ENCODE measurements at places on chromosomes 5 and 9.
A peak's percentile ranks its signal among the peaks of the same experiment; 100 is the strongest.

- DNase-seq: no peak
Measured at GRCh38 chr5:169893571-169893970, 86.7 kb downstream of the INSYN2B start.

DNA sequence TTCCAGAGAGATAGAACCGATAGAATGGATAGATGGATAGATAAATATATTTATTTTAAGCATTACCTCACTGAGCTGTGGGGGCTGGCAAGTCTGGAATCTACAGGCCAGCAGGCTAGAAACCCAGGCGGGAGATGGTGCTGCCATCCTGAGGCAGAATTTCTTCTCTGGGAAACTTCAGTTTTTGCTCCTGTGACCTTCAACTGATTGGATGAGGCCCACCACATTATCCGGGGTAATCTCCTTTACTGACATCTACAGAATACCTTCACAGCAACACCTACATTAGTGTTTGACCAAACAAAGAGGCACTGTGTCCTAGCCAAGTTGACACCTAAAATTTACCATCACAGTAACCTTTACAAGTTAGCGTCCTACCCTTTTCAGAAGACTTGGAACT lies 29.2 kb upstream of the TENT4A start:
- DNase-seq: no peak

DNA sequence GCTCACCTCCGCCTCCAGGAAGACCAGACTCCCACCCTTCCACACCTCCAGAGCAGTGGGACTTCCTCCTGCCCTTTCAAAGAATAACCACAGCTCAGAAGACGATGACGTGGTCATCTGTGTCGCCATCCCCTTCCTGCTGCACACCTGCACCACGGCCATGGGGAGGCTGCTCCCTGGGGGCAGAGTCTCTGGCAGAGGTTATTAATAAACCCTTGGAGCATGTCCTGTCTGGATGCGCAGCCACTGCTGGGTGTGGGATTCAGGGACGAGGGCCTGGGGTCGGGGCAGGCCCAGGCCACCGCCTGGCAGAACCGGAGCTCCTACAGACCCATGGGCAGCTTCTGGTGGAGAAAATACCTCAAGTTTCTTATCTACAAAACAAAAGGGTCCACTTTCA lies 5.0 kb downstream of the PAEP start:
- no peak for DNase-seq

GRCh38 chr5:73263001-73263710 lies 90.2 kb downstream of the TMEM174 start:
- DNase-seq: no peak

DNA sequence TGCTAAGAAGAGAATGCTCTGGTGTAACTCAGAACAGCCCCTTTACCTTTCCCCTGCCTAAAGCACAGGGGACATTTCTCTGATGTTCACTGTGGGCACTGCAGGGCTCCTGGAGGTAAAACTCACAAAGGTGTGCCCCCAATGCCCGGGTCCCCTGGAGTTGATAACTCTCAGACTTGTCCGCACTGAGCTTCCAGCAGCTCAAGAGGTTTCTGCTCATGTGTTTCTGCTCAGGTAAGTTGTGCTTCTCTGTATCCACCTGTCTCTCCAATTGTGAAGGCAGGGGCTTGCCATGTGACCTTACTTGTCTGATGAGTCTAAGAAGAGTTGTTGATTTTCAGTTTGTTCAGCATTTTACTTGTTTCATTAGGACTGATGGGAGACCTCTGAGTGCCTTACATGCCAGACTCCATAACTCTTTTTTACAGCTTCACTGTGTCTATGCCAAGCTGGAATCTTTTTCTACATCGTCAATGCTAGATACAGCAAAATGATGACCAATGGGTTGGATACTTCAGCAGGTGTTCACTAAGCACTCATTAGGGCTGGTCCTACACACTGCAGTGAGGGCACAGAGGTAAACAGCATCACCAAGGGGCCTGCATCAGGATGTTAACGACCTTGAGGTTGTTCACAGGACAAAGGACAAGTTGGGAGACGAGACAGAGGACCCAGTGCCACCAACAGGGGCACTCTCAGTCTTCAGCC lies 56.4 kb downstream of the MRPL36 start:
- DNase-seq: no peak

DNA sequence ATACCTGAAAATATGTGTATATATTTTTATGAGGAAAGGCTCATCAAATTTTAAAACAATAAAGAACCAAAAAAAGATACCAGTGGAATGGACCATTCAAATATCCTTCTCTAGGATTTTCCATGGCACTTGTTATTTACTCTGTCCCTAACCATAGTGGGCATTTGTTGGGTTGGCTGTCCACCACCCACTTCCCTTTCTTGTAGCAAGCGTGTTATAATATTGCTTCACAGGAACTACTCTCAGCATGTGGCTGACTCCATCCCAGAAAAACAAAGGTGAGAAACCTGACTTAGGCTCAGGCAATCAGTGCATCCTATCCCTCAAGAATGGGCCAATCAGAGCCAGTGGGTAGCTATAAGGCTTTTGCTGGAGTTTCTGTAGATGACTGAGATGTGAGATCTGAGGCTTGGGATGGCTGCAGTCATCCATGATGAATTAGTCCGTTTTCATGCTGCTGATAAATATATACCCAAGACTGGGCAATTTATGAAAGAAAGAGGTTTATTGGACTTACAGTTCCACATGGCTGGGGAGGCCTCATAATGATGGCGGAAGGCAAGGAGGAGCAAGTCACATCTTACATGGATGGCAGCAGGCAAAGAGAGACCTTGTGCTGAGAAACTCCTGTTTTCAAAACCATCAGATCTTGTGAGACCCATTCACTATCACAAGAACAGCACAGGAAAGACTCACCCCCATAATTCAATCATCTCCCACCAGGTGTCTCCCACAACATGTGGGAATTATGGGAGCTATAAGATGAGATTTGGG lies 17.2 kb downstream of the C5orf63 start:
- DNase-seq: no peak

GRCh38 chr9:96686638-96687335 lies 31.7 kb upstream of the PRXL2C start:
- peak; percentile 44 for DNase-seq

GRCh38 chr5:156051972-156052371 lies 275.0 kb upstream of the SGCD start:
- DNase-seq: no peak

GRCh38 chr9:127633216-127633862 lies 21.3 kb downstream of the STXBP1 start:
- no peak for DNase-seq

DNA sequence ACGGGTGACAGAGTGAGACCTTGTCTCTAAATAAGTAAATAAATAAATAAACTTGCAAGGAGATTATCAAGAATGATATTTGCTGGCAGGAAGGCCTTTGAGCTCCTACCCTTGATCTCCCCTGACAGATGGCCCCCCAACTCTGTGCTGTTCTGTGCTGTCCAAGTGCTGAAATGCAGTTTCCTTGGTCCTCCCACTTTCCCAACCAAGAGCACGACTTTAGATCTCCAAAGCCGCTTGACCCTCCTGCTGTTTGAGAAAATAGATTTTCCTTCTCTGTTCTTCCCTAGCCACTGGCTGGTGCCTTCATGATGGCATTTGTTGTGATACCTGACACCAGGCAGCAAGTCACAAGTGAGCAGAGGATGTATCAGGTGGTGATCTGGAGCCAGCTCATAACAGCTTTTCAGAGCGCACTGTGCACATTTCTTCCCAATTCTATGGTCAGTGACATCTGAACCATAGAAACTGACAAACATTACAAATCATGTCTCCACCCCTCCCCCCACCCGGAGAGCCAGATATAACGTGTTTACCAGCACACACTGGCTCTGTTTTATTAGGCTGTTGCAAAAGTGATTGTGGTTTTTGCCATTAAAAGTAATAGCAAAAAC lies 80.0 kb upstream of the PUM3 start:
- no peak for DNase-seq

DNA sequence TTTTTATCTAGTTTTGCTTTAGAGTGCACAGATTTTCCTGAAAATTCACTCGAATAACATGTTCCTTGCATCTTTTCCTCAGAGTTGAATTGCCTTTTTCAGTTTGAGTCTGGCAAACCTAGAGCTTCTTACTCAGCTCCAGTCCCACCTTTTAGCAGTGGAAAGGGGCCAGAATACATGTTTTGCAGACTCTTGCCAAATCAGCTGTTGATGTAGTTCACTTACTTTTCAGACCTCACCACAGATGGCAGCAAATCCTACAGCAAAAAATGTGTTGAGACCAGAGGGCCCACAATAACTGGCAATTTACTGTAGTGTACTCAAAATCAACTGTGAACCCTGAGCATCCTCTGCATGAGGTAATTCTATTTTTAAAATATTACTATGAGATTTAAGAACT lies 545.2 kb upstream of the ACO1 start:
- no peak for DNase-seq

- no peak for DNase-seq
Measured at GRCh38 chr5:97162045-97162444, 19.6 kb upstream of the LIX1 start.

GRCh38 chr5:73301208-73301901 lies 128.4 kb downstream of the TMEM174 start:
- DNase-seq: no peak

DNA sequence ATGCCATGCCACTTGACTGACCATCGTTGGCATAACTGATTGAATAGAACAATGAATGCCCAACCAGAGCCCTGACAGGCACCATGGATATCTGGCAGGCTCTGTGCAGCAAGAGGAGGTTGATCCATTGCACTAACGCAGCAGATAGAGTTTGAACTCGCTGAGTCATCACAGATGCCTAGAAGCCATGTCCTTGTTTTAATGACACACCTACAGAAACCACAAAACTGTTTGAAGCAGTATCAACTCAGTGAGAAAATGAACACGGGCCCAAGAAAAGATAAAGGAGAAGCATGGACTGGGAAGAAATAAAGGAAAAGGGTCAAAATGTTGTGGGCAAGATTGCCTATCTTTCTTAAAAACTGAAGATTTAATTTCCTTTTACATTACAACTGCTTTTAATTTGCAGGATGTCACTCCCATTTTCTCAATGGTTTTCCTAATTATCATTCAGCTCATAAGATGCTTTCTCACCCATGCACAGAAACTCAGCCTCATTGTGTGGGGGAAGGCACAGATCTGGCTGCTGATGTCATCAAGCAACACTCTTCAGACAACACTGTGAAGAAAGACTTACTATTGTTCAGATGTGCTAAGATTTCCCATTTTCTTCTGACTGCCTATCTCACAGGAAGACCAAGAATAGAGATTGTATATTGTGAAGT lies 129.0 kb downstream of the PIK3R1 start:
- DNase-seq: no peak

GRCh38 chr5:116842514-116842961 lies 267.9 kb upstream of the SEMA6A start:
- DNase-seq: no peak

DNA sequence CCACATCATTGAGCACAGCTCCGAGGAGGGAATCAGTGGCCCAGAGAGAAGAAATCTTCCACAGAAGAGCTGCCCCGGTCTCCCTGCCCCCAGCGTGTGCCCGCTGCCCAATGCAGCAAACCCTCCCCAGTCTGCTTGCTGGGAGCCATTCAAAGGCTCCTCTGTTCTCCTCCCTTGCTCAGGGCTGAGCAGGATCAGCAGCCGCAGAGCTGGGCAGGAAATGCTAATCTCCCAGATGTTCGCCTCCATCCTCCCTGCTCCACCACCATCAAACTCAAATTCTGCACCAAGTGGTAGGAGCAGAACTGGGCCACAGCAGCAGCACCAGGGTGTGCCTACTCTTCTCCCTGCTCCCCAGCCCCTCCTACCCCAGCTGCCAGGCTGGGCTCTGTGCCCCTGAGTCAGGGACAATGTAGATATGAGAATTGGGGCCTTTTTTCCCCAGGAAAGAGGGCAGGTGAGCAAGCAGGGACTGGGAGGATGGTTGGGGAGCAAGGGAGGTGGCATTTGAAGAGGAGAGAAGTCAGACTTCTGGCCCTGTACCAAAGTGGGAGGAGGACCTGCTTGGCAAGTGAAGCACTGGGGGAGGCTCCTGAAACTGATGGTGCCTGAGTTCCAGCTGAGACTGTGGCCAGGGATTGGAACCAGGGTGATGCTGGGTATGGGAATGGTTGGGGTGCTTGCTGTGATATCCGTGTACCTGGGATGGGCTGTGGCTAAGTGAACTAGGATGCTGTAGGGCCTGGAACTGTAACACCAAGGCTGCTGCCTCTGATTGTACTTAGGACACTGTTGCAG lies 1.9 kb upstream of the PCDH1 start:
- DNase-seq: no peak

GRCh38 chr9:109258481-109259302 lies 62.2 kb downstream of the EPB41L4B start:
- DNase-seq: no peak

- DNase-seq: no peak
Measured at GRCh38 chr9:97659771-97660170, 26.1 kb downstream of the NCBP1 start.

DNA sequence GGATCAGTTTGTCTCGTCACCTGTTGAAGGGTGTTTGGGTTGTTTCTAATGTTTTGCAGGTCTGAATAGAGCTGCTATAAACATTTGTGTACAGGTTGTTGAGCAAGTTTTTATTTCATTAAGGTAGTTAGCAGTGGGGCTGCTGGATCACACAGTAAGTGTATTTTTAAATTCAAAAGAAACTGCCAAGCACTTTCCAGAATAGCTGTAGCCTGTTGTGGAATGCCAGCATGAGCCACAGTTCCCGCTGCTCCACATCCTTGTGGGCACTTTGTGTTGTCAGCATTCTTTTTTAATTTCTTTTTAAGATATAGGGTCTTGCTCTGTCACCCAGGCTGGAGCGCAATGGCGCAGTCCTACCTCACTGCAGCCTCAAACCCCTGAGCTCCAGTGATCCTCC lies 14.5 kb downstream of the FBXW5 start:
- no peak for DNase-seq

DNA sequence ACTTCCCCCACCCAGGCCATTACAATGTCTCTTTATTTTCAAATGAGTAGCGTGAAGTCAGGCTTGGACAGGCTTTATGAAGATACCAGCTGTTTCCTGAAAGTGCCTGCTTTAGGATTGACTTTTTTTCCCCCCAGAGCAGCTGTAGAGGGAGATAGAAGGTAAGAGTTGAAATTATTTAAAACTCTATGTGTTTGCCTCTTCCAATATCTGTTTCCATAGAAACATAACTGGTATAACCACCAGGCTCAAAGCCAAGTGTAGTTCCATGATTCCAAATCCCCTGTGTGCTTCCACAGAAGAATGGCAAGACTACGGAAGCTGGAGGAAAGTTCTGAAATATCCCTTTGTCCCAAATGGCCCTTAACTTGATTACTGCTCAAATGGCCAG lies 87.4 kb upstream of the TBC1D2 start:
- no peak for DNase-seq

DNA sequence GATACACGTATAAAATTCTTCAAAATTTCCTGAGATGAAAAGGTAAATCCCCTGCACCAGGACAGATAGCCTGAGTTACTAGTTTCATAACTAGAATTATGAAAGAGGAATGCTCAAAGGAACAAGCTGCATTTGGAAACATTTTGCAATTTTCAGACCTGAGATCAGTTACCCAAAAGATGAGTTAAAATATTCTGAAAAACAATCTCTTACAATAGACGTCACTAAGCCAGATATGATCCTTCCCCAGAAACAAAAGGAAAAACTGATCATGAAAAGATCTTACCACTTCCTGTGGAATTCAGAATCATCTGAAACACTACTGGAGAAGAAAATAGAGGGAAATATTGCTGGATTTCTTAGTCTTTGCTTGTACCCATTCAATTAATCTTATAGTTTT lies 204.7 kb downstream of the ARRDC3 start:
- DNase-seq: no peak

- no peak for DNase-seq
Measured at GRCh38 chr9:137069508-137070091, 757 bp downstream of the SAPCD2 start.

- DNase-seq: no peak
Measured at GRCh38 chr5:116912221-116912620, 337.6 kb upstream of the SEMA6A start.
